ENCODE measurements at places on chromosomes 11 and 22. TPM values are rescaled to one million over a fixed set of nuclear protein-coding genes. Genes with fewer than 3 reads are reported as not detected.

Gene OR8D1
- not detected for total RNA-seq

GRCh38 chr11:68014157-68014946 lies 4.2 kb downstream of the ALDH3B1 start:
- peaks cover 16% of the 10 kb centered on the region for H3K27me3 ChIP-seq
- H3K4me3 ChIP-seq = peak overlapping the region; percentile 78
- peak overlapping the region; percentile 97 for H3K27ac ChIP-seq
- peak; percentile 53 for DNase-seq
- H3K4me1 ChIP-seq = peaks cover 71% of the 10 kb centered on the region
- peaks cover 5% of the 10 kb centered on the region for H3K36me3 ChIP-seq

GRCh38 chr22:44600207-44600785 lies 101.7 kb upstream of the PRR5 start:
- no peak overlapping the region for H3K27ac ChIP-seq
- DNase-seq = no peak
- H3K36me3 ChIP-seq = no peaks in the 10 kb centered on the region
- peaks cover 24% of the 10 kb centered on the region for H3K27me3 ChIP-seq
- H3K4me3 ChIP-seq = no peak overlapping the region
- no peaks in the 10 kb centered on the region for H3K4me1 ChIP-seq

DNA sequence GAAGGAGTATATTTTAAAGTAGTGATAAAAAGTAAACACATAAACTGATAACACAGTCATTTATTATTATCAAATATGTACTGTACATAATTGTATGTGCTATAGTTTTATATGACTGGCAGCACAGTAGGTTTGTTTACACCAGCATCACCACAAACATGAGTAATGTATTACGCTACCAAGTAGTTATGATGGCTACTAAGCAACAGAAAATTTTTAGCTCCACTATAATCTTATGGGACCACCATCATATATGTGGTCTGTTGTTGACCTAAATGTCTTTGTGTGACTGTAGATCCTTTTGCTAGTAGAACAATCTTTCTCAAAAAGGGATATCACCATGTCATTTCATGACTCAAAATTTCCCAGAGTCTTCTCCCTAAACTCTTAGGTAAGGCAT lies 93.5 kb downstream of the LARGE2 start:
- H3K36me3 ChIP-seq = peaks cover 3% of the 10 kb centered on the region
- no peak overlapping the region for H3K27ac ChIP-seq
- peaks cover 6% of the 10 kb centered on the region for H3K4me1 ChIP-seq
- no peak overlapping the region for H3K4me3 ChIP-seq

GRCh38 chr22:44473166-44473565 lies 24.9 kb downstream of the RTL6 start:
- H3K4me1 ChIP-seq = no peaks in the 10 kb centered on the region
- no peak for DNase-seq
- no peak overlapping the region for H3K4me3 ChIP-seq
- no peak overlapping the region for H3K27ac ChIP-seq
- peaks cover 15% of the 10 kb centered on the region for H3K27me3 ChIP-seq

DNA sequence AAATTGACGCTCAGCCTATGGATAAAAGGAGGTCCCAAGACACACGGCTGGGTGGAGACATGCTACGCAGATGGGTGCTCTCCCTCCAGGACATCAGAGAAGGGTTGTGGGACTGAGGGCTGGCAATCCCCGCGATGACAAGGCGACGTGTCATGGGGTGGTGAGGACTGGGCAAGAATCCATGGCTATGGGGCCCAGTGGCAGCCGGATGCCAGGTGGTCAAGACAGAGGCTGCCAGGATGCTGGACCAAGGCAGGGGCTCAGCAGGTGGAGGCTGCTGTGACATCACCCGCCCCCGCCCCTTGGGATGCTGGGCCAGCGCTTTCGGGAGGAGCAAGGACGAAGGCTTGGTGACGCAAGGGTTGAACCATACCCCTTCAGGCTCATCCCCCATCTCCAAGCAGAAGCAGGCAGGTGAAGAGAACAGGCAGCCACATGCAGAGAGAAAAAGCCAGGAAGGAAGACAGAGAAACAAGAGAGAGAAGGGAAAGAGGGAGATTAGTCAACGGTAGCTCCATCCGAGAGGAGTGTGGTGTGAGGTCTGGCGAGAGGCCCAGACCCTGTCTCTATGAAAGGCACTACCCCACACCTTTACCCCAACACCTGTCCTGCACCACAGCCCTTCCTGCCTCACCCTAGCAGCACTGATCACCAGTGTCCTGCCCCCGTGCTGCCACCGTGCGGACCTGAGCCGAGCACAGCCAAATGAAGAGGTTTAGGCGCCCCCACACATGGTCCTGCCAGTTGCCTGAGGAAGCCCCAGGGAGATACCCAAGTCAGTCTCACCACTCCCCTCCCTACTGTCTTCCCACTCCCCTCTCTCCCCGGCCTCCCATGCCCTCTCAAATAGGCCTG lies 24.1 kb upstream of the RASL10A start:
- H3K27ac ChIP-seq = no peak overlapping the region
- peaks cover 2% of the 10 kb centered on the region for H3K27me3 ChIP-seq
- no peak overlapping the region for H3K4me3 ChIP-seq
- peaks cover 20% of the 10 kb centered on the region for H3K36me3 ChIP-seq
- H3K4me1 ChIP-seq = peaks cover 36% of the 10 kb centered on the region

DNA sequence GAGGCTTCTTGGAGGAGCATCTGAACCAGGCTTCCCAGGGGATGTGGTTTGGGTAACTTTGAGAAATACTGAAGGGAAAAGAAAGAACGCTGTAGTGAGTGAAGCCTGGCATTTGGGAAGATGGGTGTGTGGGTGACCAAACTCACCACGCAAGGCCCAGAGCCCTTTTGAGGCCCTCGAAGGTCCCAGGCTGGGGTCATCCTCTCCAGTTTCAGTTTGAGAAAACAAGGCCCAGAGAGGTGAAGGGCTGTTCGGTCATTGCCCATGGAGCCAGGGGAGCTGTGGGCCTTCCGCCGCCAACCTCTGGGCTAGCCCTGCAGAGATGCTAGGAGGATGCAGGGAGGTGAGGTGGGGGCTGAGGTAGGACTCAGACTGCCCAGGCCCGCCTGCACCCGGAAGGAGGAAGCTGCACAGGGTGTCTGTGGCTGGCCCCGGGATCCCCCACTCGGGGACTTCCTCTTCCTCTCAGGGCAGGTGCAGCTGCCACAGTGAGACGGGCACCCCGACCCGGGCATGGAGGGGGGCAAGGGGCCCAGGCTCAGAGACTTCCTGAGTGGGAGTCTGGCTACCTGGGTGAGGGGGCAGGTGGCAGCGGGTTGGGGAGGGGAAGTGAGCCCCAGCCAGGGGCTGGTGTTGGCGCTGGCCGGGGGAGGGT lies at the start of gene CCDC88B:
CCDC88B (plus strand) TSS at position 451 of the 655 bp plus-strand sequence; CDS start at position 514, 63 bp downstream.
- no peak for DNase-seq
- peaks cover 5% of the 10 kb centered on the region for H3K27me3 ChIP-seq
- peaks cover 8% of the 10 kb centered on the region for H3K4me1 ChIP-seq
- H3K4me3 ChIP-seq = no peak within 1 kb of the TSS
- no peak within 1 kb of the TSS for H3K27ac ChIP-seq
- no peaks in the 10 kb centered on the region for H3K36me3 ChIP-seq

DNA sequence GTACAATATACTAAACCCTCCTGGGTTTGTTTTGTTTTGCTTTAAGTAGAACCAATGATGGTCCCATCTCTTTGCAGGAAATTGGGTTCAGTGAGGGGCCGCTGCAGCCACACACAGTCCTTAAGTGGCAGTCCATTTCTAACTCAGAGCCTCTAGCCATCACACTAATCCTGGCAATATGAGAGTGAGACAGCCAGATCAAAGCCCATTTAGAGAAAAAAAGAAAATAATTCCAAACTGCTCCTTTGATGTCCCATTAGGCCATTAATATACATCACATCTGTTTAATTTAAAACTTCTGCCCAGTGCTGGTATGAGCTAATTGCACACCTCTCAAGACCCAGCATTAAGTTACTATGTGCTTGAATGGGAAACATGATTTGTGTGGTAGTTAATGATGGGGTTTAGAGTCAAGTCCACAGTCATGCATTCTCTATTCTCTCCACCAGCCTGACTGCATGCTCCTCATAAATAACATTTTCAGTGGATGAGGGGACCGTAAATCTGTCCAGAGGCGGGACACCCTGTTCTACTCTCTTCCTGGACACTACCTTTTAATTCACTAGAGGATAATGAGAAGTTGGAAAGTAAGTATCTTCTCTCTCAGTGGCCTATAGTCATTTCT lies 53.8 kb upstream of the BIRC3 start:
- no peak overlapping the region for H3K4me3 ChIP-seq
- peaks cover 45% of the 10 kb centered on the region for H3K4me1 ChIP-seq
- 0 out of 2 replicates have a peak, but pooled peaks cover 4% of the 10 kb centered on the region for H3K36me3 ChIP-seq
- no peaks in the 10 kb centered on the region for H3K27me3 ChIP-seq
- no peak for DNase-seq
- no peak overlapping the region for H3K27ac ChIP-seq

DNA sequence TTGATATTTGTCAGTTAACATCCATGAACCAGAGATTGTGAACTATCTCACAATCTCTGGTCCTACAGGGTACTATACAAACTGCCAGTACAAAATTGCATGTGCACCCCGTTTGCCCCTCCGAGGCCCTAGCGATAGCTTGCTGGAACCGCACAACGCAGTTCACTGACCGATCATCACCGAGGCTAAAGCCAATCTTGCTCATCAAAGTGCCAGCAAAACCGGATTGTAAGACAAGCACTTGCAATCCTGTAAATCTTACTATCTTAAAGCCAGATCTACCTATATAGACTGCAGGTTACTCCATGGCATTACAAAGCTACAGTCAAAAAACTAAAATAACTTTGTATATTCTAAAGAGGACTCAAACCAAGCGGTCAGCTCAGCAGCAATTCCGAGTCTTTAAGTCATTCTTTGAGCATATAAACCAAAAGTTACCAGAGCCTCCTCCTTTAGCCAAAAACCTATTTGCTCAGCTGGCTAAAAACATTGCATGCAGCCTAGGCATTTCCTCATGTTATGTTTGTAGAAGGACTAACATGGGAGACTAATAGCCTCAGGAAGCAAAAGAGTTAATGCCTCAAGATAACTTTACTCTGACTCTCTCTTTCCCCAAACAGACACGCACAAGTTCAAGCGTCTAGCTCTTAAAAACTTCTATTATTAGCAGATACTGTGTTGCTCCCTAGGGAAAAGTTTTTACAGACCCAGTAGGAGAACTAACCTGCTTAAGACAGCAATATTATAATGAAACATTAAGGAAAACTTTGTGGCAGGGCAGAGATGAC lies 30.7 kb upstream of the CPT1A start:
- H3K36me3 ChIP-seq = no peaks in the 10 kb centered on the region
- no peak overlapping the region for H3K27ac ChIP-seq
- peak; percentile 26 for DNase-seq
- H3K27me3 ChIP-seq = peaks cover 7% of the 10 kb centered on the region
- no peak overlapping the region for H3K4me3 ChIP-seq

Data from HFFc6 (cell line).